ENCODE measurements at places on chromosomes 5 and 9. TPM values are rescaled to one million over a fixed set of nuclear protein-coding genes. Genes with fewer than 3 reads are reported as not detected.

- DNase-seq, result peak; percentile 54
Observed at GRCh38 chr5:1638658-1639400, 115.1 kb upstream of the LPCAT1 start.

The BARHL1 gene
- total RNA-seq, result not detected

- DNase-seq, result no peak
Observed at GRCh38 chr5:7770436-7770835, 80.5 kb downstream of the CFAP90 start.

The SGCD gene
- total RNA-seq, result 33.3 TPM

DNA sequence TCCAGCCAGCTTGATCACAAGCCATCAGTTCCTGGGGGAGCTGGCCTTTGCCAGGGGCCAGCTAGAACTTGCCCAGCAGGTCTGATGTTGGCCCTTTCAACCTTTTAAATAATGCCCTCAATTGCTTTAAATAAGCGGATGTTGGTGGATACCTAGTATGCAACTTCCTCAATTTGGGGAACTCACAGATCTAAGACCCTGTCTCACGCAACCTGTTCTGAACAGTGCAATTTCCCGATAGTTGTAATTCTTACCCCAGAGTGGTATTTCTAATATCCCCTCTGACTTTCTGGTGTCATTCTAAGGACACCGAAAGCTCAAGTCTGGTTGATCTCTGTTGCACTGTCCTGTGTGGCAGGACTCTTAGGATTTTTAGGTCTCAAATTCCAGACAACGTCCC, 23.1 kb downstream of the GALNT12 start:
- no peak for DNase-seq

GRCh38 chr9:97366476-97366875, 45.4 kb upstream of the TDRD7 start:
- no peak for DNase-seq

DNA sequence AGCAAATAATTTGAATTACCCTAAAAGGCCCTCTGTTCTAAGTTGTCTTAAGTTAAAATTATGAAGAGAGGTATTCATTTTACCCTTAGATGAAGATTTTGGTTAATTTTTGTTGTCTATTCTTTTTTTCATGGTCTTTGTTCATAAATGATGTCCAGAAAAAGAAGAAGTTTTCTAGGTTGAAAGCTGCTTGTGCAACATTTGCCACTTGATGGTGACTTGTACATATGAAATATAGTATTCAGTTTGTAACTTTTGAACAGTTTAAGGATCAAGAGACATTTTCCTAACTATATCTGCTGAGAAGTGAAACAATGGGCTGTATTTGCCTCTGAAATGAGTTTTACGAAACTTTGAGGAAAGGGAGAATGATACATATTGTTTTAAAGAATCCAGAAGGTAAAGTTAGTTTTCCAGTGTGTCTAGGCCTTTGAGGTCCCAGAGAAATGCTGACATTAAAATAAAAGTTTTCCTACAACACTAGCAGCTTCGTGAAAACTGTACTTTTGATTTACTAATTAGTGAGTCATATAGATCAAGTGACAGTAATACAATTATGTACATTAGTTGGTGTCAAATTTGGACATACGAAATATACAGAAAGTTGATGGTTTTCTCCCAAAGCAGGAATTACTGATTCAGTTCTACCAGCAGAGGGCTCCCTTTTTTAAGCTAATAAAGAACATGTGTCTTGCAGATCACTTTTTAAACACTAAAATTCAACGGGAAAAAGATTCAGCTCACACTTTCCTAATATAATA, 70.5 kb downstream of the PIK3R1 start:
- peak; percentile 71 for DNase-seq

The HBEGF gene
- 2.5 TPM for total RNA-seq

GRCh38 chr9:104780796-104781395, 17.0 kb downstream of the NIPSNAP3B start:
- peak; percentile 78 for DNase-seq

- DNase-seq, result no peak
Observed at GRCh38 chr5:76634661-76635060, 11.5 kb upstream of the F2RL2 start.

GRCh38 chr9:80552931-80553330, 981.2 kb downstream of the TLE4 start:
- no peak for DNase-seq

DNA sequence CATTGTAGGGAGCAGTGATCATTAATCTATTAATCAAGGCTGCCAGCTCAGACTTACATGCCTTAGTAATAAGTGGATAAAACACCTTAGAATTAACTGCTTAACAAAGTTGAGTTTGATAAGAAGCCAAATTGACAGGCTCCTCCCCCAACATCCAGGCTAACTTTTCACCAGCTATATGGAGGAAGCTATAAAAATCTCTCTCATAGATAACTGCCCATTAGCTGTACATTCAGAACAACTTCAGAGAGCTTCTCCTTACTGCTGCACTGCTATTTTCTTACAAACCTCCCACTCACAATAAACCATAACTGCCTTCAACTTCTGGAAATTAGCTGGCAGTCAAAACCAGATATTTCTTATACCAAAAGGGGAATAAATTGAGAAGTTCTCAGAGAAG, 364.1 kb downstream of the PRELID2 start:
- DNase-seq, result no peak

The BTNL3 gene
- not detected for total RNA-seq

The FBXL7 gene
- total RNA-seq, result 14.4 TPM

- no peak for DNase-seq
Observed at GRCh38 chr9:109192732-109193361, 25.8 kb upstream of the FRRS1L start.

The CYLC2 gene
- total RNA-seq, result not detected

The ADGRD2 gene
- total RNA-seq, result not detected

The NIPSNAP3A gene
- 42.7 TPM for total RNA-seq

Measured in osteoblast (primary cell).